ENCODE measurements at places on chromosomes 16 and 17.

DNA sequence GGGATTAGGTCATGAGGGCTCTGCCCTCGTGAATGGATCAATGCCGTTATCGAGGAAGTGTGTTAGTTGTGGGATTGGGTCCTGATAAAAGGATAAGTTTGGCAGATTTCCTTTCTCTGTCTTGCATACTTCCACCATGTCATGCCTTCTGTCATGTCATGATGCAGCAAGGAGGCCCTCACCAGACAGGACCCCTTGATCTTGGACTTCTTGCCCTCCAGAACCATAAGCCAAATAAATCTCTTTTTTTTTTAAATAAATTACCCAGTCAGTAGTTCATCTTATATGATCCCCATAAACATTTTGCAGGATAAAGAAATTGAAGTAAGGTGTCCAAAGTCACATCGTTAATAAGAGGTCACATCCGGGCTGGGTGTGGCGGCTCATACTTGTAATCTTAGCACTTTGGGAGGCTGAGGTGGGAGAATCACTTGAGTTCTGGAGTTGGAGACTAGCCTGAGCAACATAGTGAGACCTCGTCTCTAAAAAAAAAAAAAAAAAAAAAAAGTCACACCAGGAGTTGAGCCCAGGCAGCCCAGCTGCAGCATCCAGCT, 25.2 kb downstream of the HEXIM2 start:
- DNase-seq: no peak

- DNase-seq: peak; percentile 53
Measured at GRCh38 chr17:44903012-44903685, 3.9 kb upstream of the EFTUD2 start.

- no peak for DNase-seq
Measured at GRCh38 chr17:67575325-67575724, 142.4 kb upstream of the NOL11 start.

DNA sequence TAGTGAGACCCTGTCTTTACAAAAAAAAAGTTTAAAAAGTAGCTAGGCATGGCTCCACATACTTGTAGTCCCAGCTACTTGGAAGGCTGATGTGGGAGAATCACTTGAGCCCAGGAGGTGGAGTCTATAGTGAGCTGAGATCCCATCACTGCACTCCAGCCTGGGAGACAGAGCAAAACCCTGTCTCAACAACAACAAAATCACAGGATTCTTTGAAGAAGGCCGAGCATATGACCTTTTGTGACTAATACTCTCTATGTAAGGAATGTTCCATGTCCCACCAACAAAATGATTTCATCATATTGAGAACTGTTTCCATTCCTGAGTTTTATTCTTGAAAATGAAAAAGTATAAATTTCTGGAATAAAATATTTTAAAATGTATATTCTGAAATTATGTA, 58.9 kb upstream of the EFCAB3 start:
- no peak for DNase-seq

- no peak for DNase-seq
Measured at GRCh38 chr16:27492588-27492979, 57.1 kb downstream of the GTF3C1 start.

- DNase-seq: no peak
Measured at GRCh38 chr16:85627089-85627488, 14.0 kb downstream of the GSE1 start.

DNA sequence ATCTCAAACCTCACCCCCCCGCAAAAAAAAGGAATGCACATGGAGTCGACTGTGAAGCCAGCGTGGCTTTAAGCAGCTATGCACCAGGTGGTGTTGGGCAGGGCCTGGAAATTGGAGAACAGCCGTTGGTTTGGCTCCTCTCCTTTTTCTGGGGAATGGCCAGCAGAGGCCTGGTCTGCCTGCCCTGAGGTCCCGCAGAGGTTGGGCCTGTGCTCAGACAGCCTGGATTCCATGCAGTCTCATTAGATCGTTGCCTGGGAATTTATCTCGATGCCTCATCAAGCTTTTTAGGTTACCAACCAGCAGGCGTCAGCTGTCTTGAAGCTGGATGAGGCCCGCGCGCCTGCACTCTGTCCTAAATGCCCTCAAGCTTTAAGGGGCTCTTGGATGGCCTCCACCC, 9.8 kb downstream of the SLC12A3 start:
- no peak for DNase-seq

GRCh38 chr17:77316191-77316641, 175.4 kb downstream of the SEC14L1 start:
- no peak for DNase-seq
